PC-9 (cell line): ENCODE measurements at places on chromosomes 5 and 9.

GRCh38 chr9:111961575-111961974 lies 65.0 kb downstream of the UGCG start:
- H3K4me3 ChIP-seq: no peak overlapping the region
- H3K27ac ChIP-seq: no peak overlapping the region
- DNase-seq: no peak
- no peaks in the 10 kb centered on the region for H3K36me3 ChIP-seq

DNA sequence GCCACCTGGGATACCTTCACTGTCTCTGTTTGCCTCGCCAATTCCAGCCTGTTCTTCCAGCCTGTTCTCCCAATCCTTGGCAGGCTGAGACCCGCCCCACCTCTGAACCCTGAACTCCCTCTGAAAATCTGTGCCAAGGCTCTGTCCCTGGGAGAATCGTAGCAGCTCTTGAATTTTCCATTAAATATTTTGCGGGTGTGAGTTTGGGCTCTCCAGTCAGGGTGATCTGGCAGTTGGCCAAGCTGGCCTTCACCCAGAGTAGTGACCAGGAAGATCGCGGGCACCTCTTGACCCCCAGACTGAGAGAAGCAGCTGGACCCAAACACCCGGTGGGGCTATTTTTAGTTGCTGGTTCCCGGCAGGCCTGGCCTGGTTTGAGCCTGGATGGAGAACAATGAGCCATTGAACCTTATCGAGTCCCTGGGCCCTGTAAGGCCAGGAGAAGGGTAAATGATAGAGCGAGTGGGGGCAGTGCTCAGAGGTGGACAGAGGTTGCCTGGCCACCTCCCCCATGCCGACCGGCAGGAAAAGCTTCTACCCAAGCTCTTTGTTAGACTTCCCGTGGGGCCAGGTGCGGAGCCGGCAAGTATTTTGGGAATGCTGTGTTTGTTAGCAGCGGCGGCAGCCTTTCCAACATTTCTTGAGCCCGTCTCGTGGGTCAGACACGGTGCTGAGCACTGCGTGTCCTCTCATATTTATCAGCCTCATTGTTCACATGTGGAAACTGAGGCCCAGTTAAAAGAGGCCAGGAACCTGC lies 146.2 kb downstream of the RGS3 start:
- DNase-seq: no peak
- H3K27me3 ChIP-seq: no peaks in the 10 kb centered on the region
- no peaks in the 10 kb centered on the region for H3K4me1 ChIP-seq
- no peaks in the 10 kb centered on the region for H3K36me3 ChIP-seq
- H3K27ac ChIP-seq: no peak overlapping the region

DNA sequence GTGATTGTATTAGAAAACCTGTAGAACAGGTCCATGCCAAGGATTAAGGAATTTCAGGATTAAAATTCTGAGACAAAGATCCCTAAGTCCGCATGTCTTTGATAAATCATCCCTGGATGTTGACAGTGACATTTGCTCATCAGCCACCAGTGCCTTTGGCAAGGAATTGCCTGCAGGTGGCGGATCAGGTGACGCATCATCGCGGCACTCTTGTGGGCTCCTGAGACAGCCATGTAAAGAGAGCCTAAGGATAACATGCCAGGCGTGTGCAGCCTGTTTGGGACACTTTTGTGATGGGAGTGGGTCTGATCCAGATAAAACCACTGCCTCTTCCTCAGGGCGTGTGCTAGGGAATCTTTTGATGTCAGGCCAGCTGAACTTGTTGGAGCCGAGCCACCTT lies 40.6 kb downstream of the ADCY2 start:
- H3K27ac ChIP-seq: no peak overlapping the region
- no peaks in the 10 kb centered on the region for H3K4me1 ChIP-seq
- no peak overlapping the region for H3K4me3 ChIP-seq

DNA sequence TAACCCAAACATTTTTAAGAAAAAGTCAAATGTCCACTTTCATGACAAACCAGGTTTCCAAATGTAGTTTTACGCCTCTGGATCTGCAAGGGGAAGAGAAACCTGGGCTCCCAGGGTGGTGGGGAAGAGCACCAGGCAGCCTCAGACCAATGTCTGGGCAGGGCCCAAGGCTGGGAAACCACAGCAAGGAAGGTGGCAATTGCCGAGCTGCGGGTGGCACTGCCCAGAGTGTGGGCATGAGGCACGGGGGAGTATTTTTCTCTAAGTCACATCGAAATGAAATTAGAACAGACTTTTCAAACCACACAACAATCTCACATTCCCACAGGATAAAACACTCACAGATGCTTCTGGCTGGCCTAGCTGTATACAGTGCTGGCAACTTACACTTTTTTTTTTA lies 32.6 kb upstream of the RASGEF1C start:
- H3K4me3 ChIP-seq: no peak overlapping the region
- peaks cover 26% of the 10 kb centered on the region for H3K36me3 ChIP-seq
- no peaks in the 10 kb centered on the region for H3K4me1 ChIP-seq
- H3K27me3 ChIP-seq: no peaks in the 10 kb centered on the region
- H3K27ac ChIP-seq: no peak overlapping the region
- DNase-seq: no peak

- H3K27ac ChIP-seq: peak overlapping the region; percentile 43
- H3K4me1 ChIP-seq: peaks cover under 1% of the 10 kb centered on the region; the same call in 1 of the 2 replicates
- peaks cover 32% of the 10 kb centered on the region for H3K36me3 ChIP-seq
- H3K4me3 ChIP-seq: no peak overlapping the region
- H3K27me3 ChIP-seq: no peaks in the 10 kb centered on the region
- DNase-seq: no peak
Measured at GRCh38 chr9:19371942-19372341, 8.1 kb downstream of the RPS6 start.

DNA sequence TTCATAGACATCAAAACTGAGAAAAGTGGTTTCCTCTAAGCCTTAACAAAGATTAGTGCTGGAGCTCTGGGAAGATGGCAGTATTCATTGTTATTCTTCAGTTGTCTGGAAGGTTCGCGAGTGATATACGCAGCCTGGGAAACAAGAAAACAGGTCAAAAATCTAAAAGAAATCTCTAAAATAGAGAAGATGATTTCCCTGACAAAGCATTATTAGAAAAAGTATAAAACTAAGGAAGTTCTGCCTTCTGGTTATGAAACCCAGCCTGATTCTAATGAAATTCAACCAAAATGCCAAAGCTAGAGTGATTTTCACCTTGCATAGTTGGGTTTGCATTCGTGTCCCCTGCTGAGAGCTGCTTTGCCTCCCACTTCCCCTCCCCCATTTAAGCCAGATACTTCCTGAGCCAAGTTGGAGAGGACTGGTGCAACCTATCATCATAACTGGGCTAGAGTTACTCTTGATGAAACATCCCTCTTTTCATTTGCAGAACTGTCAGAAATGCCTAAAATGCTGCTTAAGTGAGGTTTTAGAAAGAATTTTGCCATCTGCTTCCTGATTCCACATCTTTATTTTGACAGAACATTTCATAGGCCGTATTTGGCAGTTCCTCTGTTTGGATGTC lies 48.4 kb downstream of the NDFIP1 start:
- H3K36me3 ChIP-seq: 0 out of 2 replicates have a peak, but pooled peaks cover 5% of the 10 kb centered on the region
- no peak overlapping the region for H3K27ac ChIP-seq
- no peaks in the 10 kb centered on the region for H3K27me3 ChIP-seq

DNA sequence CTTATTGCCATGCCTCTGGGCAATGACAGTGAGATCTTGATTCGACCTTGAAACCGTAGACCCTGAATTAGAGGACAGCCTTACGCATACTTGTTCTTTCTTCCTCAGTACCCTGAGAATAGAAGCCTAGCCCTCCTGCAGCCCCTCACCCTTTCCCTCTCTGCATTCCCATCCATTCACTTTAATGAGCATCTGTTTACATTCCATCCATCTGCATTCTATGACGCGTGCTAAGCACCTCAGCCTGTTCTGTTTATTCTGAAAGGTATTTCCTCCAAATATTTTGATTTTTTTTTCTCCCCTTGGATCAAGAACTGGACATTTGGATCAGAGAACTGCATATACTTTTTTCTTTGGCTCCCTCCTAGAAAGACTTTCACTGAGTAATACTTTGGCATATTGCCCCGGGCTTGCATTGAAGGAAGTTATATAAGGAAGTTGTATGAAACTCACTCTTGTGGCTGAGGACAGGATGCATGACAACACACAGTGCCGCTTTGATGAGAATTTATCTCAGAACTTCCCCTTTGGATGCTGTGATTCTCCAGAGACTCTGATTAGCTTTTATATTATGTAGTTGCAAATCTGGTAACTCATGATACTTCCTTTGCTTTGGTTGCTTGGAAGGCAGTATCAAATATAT lies 15.7 kb downstream of the TMEM8B start:
- H3K27me3 ChIP-seq: no peaks in the 10 kb centered on the region
- H3K27ac ChIP-seq: peak overlapping the region; percentile 64
- H3K36me3 ChIP-seq: no peaks in the 10 kb centered on the region
- DNase-seq: peak; percentile 36
- H3K4me3 ChIP-seq: no peak overlapping the region

DNA sequence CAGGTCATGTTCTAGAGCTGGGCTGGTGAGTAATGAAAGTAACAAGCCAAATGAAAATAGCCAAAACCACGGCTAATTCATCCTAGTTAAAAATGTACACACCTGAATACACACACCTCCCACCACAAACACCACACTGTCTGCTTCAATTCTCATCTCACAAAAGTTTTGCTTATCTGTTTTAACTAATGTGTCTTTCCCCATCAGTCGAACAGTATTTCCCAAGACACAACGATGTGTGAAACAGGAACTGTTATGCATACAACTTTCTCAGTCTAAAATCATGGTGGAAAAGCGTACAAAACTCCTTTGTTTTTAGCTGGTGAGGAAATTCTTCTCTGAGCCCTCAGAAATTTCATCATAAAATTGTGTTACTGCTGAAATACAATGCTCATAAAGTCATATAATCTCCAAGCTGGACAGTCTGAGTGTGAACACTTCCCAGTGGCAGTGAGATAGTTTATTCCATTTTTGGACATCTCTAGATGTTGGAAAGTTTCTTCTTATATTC lies 242.4 kb downstream of the EFNA5 start:
- no peak overlapping the region for H3K4me3 ChIP-seq
- no peak for DNase-seq
- peaks cover 18% of the 10 kb centered on the region for H3K36me3 ChIP-seq
- peaks cover 77% of the 10 kb centered on the region for H3K4me1 ChIP-seq
- H3K27ac ChIP-seq: peak overlapping the region; percentile 9; the same call in 1 of the 2 replicates
- no peaks in the 10 kb centered on the region for H3K27me3 ChIP-seq

DNA sequence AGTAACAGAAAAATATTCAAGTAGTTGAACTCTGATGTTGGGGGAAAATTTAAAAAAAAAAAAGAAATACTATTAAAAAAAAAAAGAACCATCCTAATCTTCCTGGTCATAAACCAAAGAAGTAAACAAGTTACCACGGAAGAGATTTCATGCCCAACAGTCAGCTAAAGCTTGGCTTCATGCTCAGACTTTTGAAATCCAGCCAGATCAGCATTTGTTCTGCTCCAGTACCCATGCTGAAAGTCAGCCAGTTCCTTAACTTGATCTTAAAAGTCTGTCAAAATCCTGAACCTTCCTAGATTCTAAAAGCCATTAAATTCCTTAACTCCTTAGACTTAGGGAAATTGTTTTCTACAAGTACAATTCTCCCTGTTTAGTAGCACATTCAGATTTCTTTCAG lies 908.7 kb upstream of the CDH9 start:
- no peak overlapping the region for H3K4me3 ChIP-seq
- H3K27ac ChIP-seq: no peak overlapping the region
- no peaks in the 10 kb centered on the region for H3K4me1 ChIP-seq

GRCh38 chr9:98453589-98454311 lies 198.3 kb upstream of the TBC1D2 start:
- no peaks in the 10 kb centered on the region for H3K36me3 ChIP-seq
- H3K4me1 ChIP-seq: no peaks in the 10 kb centered on the region
- H3K27me3 ChIP-seq: no peaks in the 10 kb centered on the region
- H3K27ac ChIP-seq: no peak overlapping the region

DNA sequence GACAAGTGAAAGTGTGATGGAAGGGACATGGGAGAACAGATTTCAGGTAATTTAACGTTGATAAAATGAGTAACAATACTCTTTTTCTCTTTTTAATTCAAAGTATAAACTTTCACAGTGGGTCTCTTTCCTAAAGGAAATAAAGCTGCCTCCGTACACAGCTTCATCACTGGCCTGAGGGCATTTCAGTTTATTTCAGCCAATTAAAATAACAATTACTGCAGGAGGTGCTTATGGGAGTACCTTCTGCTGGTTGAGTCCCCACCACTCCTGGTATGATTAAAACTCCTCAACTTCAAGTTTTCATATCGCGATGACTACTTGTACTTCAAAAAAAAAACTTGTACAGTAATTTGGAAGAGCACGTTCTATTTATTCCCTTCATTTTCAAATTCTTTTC lies 1845.9 kb downstream of the MAT2B start:
- H3K27ac ChIP-seq: no peak overlapping the region

DNA sequence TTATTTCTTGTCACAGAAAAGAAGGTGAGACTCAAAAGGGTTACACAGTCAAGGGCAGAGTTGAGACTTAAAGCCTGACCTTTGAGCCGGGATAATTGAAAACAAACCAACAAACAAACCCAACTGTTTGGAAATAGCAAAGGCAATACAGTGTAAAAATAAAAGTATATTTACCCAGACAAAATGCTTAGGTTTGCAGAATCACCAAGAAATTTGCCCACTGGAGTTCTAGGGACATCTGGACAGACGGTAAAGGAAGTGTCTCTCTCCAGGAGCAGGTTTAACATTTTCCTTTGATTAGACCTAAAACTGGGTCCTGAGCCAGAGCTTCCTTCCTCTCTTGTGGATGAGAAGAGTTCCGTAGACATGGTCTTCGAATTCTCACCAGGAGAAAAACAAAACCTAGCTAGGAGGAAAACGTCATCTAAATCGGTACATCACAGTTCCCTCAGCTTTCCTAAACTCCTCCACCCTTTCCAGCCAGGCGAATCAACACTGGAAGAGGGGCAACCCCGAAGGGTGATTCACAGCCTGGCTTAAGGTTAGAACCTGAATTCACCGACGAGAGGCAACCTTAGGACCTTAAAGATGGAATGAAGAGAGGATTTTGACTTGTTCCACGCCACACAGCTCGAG lies 673 bp downstream of the CDC25C start:
- peaks cover 15% of the 10 kb centered on the region; the same call in 1 of the 2 replicates for H3K4me1 ChIP-seq
- peak overlapping the region; percentile 50; the same call in 1 of the 2 replicates for H3K27ac ChIP-seq
- no peaks in the 10 kb centered on the region for H3K36me3 ChIP-seq
- H3K4me3 ChIP-seq: peak overlapping the region; percentile 82
- no peaks in the 10 kb centered on the region for H3K27me3 ChIP-seq
- DNase-seq: no peak

DNA sequence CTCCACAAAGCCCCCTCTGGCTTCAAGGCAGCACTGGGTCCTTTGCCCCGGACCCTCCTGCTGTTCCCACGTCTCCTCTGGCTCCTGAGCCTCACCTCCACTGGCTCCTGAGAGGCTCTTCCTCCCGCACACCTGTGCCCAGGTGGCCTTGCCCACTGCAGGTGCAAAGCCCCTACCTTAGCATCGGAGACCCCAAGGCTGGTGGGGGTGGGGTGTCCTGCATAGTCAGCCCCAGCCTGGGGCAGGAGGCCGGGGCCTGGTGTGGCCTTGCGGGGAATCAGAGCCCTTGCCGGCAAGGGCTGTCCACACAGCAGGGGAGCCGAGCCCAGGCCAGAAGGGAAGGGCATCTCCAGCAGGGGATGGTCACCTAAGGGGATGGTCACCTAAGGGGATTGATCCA lies 41.3 kb upstream of the CEP72 start:
- H3K27me3 ChIP-seq: peaks cover 97% of the 10 kb centered on the region
- H3K4me1 ChIP-seq: no peaks in the 10 kb centered on the region
- H3K27ac ChIP-seq: no peak overlapping the region
- no peaks in the 10 kb centered on the region for H3K36me3 ChIP-seq

GRCh38 chr5:127608077-127608660 lies 40.7 kb upstream of the CTXN3 start:
- no peaks in the 10 kb centered on the region for H3K36me3 ChIP-seq
- no peak overlapping the region for H3K4me3 ChIP-seq
- no peak for DNase-seq
- H3K4me1 ChIP-seq: no peaks in the 10 kb centered on the region
- no peaks in the 10 kb centered on the region for H3K27me3 ChIP-seq
- no peak overlapping the region for H3K27ac ChIP-seq
